ENCODE measurements at places on chromosomes 2 and 18.

DNA sequence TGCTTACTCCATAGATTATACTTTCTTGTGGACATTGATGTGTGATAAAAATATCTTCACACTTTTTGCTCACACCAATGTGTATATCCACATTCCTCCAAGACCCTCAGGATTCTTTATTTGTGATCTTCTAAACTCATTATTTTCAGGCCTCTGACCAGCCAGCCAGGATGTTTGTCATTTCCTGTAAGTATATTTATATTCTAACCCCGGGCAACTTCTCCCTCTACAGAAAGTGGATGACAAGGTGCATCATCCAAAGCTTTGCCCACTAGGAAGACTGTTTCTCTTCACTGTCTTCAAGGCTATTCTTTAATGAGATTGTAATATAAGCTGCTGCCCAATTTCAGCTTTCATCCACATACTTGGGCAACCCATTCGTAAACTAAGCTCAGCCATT, 3.6 kb upstream of the CWC22 start:
- no peak for DNase-seq

- DNase-seq, result no peak
Measured at GRCh38 chr2:51997571-51997970, 965.6 kb upstream of the NRXN1 start.

- no peak for DNase-seq
Measured at GRCh38 chr2:62660582-62661262, 44.8 kb upstream of the EHBP1 start.

DNA sequence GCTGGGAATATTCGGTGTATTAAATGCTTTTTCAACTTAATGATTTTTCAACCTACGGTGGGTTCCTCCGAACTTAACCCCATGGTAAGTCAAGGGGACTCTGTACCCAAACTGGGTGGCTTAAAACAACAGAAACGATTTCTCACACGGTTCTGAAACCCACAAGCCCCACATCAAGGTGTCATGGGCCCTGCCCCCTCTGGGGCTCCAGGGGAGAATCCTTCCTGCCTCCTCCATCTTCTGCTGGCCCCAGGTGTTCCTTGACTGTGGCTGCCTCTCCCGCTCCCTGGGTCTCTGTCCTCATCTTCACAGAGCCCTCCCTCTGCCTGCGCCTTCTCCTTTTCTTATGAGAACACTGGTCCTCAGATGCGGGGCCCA, 301.3 kb upstream of the SALL3 start:
- DNase-seq, result no peak

DNA sequence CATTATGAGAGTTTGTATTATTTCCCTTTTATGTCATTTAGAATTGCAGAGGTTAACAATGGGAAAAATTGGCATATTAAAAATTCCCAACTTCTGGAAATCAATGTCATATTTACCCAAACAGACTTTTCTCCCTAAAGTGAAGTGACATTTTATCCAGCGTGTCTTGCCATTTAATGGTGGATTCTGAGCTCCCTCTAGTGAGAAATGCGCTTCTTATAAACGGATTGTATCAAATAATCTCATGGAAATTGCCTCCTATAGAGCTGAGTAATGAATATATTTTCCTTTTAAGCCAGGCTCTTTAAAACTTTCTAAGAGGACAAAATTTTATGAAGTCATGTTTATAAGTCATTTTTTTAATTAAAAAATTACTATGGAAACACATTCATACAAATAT, 5.7 kb upstream of the GCFC2 start:
- DNase-seq, result no peak

GRCh38 chr18:2510416-2510815, 60.9 kb downstream of the METTL4 start:
- no peak for DNase-seq

GRCh38 chr2:101124643-101125366, 26.4 kb downstream of the TBC1D8 start:
- DNase-seq, result no peak

- DNase-seq, result peak; percentile 31
Measured at GRCh38 chr2:231604101-231604684, 11.5 kb downstream of the TEX44 start.

DNA sequence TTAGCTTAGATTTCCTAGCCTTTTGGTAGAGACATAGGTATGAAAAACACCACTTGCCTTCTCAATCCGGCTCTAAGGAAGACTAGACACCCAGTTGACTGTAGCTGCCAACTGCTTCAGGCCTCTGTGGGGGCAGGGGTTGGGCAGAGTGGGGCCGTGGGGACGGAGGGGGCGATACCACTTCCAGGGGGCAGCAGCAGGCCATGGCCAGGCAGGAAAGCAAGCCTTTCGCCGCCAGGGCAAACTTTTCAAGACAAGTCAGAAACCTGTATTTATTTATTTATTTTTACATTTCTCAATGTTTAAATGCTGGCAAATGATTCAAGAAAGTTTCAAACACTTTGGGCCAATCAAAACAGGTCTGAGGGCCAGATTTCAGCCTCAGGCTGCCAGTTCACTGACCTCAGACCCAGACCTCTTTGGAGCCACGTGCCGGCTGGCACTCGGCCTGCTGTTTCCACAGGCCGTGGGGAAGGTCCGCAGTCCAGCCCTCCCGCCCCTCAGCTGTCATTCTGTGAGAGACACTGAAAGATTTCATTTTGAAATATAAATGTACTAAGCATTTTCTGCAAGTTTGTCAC, 63.8 kb downstream of the MEX3C start:
- DNase-seq, result no peak

DNA sequence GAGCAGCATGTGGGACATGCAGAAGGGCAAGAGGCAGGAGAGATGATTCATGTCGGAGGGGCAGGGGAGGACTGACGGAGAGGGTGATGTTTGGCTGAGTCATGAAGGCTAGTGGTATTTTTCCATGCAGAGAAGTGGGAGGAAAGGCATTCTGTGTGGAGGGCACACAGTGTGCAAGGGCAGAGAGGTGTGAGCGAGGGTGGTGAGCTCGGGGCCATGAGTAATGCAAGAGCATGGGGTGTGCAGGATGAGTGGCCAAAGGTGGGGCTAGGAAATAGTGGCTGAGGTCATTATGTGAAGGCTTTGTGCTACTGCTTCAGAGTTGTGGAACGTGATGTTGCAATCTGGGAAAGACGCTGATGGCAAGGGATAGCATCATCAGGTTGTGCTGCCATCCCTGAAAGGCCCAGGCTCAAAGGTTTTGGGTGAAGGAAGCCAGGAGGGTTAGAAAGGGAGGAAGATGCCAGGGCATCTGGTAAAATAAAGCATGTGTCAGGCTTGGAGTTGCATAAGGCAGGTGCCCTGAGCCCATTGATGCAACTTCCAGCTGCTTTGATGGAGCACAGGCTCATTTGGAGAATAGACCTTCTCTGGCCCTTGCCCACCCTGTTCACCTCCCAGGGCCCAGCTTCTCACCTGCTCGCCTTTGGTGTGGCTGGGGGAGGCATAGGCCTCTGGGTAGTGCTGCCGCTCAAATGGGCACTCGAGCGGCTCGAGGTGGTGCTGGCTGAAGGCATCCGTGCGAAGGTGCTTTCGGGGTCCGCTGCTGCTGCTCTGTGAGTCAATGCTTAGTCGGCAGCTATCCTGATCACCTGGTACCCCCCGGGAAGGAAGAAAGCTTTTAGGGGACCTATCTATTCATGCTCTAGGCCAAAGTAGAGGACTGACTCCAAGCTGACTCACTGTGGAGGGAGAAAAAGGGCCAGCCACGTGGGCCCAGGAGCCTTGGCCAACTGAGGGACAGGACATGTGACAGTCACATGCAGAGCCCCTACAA, 37.5 kb downstream of the PAX8 start:
- DNase-seq, result no peak

DNA sequence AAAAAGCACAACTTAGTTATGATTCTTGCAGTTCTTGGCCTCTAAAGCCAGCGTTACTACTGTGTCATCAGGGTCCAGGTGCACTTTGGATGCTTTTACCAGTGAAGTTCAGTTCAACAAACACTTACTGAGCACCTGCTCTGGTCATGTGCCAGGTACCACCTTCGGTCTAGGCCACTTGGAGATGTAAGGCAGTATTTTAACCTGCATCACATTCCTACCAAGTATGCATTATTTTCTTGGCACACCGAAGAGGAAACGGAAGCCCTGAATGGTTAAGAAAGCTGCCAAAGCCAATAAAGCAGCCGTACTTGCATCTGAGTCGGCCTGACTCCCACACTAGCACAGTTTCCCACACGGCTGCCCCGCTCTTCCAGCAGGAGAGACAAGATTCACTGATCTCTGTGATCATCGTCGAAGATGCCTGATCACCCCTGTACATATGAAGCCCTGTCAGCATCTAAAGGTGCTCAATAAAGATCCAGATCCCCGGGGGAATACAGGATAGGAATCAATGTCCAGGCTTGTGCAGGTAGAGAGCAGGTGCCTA, 427.1 kb downstream of the EIPR1 start:
- DNase-seq, result no peak

GRCh38 chr18:40292985-40293710, 1661.9 kb upstream of the PIK3C3 start:
- DNase-seq, result no peak
